ENCODE measurements at places on chromosomes 13 and 19.

DNA sequence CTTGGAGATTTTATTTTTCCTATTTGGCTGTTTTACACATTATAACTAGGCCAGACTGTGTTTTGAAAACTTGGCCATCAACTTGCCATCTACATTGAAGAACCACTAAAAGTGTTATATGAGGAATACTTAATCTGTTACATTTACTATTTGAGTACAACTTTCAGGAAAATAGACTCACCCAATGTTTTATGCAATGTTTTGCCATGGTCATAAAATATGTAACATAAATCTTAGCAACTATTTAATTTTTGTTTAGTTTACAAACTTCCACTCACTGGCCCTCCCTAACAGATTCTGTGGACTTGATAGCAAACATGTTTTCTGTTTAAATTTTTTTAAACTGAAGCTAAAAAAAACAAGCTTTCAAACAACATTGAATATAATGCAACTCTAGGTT lies 23.7 kb upstream of the TRPC4 start:
- DNase-seq: no peak

GRCh38 chr13:88042489-88042888 lies 371.3 kb downstream of the SLITRK5 start:
- no peak for DNase-seq

GRCh38 chr19:40704491-40705361 lies 12.0 kb downstream of the COQ8B start:
- no peak for DNase-seq

- peak; percentile 52 for DNase-seq
These were observed 2.9 kb downstream of the WDR83 start for GRCh38 chr19:12669270-12670158.

GRCh38 chr19:3283246-3283751 lies 58.8 kb downstream of the CELF5 start:
- no peak for DNase-seq

DNA sequence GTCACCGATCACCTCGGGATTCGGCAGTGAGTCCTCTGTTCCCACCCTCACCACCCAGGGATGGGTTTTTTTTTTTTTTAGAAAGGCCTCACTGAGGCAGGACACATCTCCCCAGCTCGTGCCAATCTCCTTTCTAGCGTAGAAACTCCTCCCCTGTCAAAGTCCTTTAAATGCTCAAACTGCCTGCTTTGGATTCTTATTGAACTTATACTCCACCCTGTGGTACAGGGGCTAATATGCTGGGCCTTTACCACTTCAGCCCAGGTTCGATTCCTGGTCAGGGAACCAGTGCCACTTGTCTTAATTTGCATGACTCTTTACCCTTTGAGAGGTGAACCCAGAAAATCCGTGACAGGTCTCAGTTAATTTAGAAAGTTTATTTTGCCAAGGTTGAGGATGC lies 8.3 kb upstream of the ZNF14 start:
- no peak for DNase-seq

DNA sequence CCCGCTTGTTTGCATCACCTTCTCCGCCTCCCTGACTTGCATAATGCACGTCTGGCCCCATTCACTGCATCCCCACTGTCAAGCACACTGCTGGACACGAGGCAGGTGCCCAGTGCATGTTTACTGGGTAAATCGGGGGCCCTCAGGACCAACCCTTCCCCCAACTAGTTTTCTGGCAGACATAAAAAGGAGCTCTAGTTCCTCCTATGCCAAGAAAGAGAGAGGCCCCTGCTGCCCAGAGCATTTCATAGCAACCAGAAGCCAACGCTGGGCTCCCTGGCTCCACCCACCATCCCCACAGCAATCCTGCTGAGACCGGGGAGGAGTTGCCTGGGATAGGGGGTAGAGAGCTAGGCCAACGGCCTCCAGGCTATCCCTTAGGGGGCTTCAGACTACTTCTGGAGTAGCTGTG lies 23.2 kb downstream of the ANKRD27 start:
- no peak for DNase-seq

DNA sequence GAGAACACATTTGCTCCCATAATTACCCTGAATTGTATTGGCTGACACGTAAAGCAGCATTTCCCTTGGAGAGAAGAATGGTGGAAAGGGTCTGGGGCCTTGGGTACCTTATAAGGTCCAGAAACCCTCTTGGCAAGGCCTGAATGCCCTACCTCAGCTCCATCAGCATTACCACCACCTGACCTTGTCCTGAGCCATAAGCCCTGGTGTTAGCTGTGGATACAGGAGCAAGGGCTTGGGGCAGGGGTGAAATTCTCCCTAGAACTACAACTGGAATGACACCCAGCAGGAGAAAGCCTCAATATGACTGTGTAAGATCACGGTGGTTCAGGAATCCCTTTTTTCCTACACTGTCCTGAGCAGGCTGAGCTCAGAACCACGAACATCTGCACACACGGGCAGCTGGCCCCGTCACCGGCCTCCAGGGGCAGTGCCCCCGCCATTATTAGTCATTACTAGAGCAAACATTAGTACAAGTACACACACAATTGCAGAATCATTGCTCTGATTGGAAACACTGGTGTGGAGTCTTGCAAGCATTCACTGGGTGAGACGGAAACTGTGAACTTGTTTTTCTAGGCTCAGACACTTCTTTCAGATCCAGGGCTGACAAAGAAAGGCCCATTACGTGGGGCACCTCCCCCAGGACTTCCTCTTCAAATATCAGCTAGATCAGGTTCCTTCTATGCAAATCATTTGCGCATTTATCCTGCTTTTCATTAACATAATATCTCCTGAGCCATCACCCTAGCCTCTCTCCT lies 26.8 kb upstream of the MTIF3 start:
- no peak for DNase-seq

GRCh38 chr13:28316129-28316528 lies 177.8 kb downstream of the PAN3 start:
- no peak for DNase-seq

DNA sequence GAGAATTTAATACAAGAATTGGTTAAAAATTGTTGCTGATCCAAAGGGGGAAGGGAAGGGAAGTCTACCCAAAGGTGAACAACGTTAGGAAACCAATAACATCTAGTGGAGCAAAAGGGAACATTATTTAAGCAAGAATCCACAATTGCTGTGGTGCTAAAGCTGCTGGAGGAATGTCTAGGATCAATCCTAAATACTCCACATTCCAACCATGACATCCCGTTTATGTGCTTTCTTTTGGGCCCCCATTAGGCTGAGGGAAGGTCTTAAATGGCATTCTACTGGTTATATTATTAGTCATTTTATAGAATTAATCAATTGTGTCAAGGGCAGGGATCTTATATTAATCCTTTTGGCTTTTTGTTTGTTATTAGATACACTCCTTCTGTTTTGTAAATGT lies 39.9 kb upstream of the VWA8 start:
- no peak for DNase-seq

GRCh38 chr13:31433207-31433606 lies 233.4 kb downstream of the B3GLCT start:
- DNase-seq: no peak

DNA sequence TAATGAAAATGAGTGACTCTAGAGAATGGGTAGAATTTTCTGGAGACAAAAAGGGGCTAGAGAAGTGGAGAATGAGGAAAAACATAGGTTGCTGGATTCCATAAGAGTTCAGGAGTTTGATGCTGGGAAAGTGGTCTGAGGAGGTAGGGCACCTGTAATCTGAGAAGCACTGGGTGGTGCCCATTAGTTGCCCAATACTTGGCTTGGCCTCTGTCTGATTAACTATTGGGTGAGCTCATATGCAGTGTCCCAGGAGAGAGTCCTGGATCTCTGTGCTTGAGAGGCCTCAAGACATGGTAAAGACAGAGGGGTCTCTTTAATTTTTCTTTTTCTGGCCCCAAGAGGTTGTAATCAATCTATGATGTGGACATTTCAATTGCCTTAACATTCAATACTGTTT lies 390.1 kb downstream of the TDRD3 start:
- DNase-seq: no peak

DNA sequence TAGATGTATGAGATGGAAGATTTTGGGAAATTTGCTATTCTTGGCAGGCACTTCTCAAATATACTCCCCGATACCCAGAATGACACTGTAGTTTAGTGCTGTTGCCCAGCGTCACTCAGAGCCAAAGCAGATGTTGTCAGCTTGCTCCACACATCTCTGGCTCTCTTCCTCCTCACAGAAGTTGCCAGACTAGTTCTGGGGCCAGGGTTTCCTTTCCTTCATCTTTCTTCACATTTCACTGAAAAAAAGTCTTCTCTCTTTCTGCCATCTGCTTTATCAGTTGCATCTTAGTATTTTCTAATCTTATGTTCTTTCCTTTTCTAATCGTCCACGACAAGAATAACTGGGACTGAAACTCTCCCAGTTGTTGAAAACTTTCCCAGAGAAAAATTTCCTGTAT lies 251.4 kb downstream of the RGCC start:
- DNase-seq: no peak

DNA sequence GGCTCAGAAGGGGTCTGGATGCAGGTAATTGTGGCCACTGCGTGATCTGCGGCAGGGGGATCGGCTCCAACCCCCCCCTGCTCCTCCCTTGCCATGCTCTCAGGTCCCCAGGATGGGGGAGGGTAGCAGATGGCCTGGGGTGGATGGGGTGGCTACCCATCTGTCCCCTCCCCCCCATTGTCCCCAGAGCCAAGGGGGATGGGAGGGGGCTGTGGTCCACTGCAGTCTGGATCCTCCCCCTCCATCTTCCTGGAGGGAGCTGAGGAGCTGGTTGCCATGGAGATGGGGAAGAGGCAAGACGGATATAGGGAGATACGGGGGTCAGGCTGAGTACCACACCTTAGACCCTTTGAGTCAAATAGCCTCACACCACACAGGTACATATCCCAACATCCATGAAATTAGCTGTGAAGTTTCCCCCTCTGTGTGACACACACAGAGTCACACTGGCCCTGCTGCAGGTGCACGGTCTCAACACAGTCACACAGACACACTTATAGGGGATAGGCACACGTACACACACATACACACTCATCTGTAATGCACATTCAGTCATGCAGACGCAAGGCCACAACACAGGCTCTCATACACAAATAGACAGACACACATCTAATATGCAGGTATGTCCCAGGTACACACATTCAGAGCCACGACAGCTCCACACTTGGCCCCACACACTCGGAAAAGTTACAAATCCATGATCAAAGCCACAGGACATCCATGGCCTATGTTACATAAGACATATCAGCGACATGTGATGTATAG lies 1.8 kb upstream of the NOVA2 start:
- no peak for DNase-seq

DNA sequence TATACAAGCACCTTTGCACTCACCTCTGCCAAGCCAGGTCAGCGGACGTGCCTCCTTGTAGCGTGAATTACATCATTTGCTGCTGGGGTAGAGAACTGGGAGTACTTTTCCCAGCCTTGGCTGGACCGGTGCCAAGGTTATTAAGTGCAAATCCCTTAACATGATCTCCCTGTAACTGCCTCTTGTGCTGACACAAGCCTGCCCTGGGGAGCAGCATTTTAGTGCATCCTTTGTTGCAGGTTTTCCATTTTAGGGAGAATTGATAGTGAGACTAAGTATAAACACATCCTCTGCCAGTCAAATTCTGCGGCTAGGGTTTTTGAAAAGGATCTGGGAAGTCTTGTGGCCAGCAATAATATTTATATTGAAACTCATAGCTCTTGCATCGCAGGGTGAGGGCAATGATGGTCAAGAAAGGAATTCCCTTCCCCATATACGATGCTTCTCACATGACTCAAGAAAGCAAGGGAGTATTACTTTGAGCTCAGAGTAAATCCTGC lies 32.7 kb upstream of the DCLK1 start:
- DNase-seq: no peak

GRCh38 chr19:52962394-52963246 lies at the start of gene ZNF816:
TSS of gene ZNF816 (minus strand) at chr19:52962881. CDS start at chr19:52956089, 6,792 bp downstream.
- DNase-seq: peak; percentile 97

DNA sequence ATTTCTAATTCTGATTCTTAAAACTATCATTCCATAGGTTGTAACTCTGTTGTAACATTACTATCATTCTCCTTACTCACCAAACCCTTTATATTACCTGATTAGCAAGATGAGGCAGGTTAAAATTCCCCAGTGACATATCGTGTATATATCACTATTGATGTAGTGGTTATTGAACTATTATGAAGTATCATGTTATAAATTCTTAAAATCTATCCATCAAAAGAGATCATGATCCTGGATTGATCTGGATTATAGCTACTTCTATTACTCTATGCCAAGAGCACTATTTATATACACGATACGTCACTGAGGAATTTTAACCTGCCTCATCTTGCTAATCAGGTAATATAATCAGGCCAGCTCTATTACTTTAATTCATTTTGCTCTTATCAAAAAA lies 533.9 kb downstream of the SLITRK6 start:
- no peak for DNase-seq

DNA sequence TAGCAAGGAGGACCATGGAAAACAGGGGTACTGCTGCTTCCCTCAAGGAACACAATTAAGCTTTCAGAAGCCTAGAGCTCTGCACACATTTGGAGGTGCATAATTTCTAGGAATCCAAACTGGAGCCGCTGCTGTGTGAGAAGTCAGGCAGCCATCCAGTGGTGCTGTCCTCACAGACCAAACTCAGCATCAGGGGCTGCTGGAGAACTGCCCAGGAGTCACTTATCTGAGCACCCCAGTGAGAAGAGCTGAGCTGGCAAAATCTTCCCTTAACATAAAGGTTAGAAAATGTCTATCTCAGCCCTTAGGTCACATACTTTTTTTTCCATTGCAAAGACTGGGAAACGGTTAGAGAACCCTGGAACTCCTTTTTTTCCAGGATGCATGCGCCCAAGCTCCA lies 72.8 kb downstream of the ATP7B start:
- no peak for DNase-seq

GRCh38 chr13:94588541-94588940 lies 7.4 kb downstream of the TGDS start:
- DNase-seq: no peak

- DNase-seq: no peak
These were observed 281.2 kb upstream of the SLITRK6 start for GRCh38 chr13:86080340-86080995.

DNA sequence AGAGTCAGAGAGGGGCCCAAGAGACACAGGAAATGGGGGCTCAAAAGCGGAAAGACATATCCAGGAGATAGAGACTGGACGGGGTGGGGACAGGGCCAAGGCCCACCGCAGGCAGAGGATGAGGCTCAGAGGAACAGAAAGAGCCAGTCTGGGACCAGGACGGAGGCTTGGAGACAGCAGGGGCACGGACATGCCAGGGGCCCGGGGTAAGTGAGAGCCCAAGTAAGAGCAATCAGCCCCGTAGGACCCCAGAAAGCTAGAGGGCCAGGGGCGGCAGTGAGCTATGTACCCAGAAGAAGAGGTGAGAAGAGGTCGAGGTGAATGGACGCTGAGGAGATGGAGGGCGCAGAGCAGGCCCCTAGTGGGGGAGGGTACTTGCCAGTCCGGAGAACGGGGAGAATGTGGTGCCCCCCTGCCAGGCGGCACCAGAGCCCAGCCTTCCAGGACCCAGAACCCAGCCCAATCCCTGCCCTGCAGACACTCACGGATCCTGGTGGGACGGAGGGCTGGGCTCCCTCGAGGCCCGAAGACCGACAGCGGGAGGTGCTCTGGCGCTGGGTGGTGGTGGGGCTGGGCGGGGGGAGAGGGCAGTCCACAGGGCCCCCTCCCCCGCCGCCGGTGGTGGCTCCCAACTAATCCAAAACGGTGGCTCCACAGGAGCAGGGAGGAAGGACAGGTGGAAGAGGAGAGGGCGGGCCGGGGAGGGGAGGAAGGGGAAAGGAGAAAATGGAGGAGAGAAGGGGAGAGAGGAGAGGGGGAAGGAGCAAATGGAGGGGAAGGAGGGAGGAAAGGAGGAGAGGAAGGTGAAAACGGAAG lies 1.0 kb downstream of the GRIK5 start:
- DNase-seq: no peak

- DNase-seq: no peak
These were observed 11.0 kb upstream of the BBC3 start for GRCh38 chr19:47241919-47242577.
